ENCODE measurements at places on chromosomes 2 and 18.

DNA sequence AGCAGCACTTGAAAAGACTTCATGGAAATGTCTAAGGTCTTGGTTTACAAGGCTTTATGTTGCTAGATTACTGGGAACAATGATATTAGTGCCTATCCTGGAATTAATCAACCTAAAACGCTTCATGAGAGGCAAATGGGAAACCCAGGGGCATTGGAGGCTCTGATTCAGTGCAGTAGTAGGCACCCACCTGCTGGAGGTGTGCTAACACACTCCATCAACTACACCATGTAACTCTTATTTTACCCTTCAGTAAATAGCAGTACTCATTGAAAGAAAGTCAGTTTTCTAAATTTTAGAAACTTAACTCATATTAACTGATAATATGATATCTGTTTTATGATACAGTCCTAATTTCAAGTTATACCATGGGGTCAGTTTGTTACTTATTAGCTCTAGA lies 17.4 kb upstream of the HNRNPA3 start:
- no peak for DNase-seq

- DNase-seq, result no peak
Observed at GRCh38 chr2:157362627-157363026, 37.0 kb upstream of the ERMN start.

DNA sequence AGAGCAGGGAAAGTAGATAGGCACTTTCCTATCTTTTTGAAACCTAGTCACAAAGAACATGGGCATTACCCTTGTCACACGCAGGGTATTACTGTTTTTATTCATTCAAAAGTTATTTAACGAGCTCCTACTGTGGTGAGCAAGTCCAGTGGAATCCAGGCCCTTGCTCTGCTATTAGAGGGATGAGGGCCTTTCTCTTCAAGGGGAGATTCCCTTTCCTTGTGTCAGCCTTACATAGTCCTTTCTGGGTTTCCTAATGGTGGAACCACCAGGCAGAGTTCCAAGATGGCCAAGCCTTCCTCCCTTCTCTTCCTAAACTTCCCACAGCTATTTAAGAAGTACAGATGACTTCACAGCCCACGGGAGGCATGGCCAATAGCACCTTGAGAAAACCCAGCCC lies 64.6 kb downstream of the SPTBN1 start:
- no peak for DNase-seq

GRCh38 chr2:108351889-108352288 lies 25.9 kb upstream of the SULT1C4 start:
- DNase-seq, result no peak

DNA sequence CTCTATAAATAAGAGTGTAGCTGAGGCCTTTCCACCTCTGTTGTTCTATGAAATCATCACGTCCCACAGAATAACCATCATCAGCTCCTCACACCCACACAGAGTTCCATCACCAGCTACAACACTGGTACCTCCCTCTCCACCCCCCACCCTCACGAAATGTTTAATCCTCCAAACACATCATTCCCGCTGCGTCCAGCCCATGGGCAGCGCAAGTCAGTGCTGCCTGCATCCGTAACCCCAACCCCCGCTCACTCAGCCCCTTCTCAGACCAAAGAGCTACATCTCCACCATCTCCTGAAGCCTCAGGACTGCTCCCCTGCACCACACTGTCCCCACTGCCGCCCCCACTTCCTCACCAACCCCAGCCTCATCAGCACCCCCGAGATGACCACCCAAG lies 19.4 kb downstream of the DNMT3A start:
- no peak for DNase-seq

- no peak for DNase-seq
Observed at GRCh38 chr2:197080578-197081216, 154.2 kb upstream of the PGAP1 start.
